IPS-NIHi11 (cell line): ENCODE measurements at places on chromosomes 1 and 21.
A peak's percentile ranks its signal among the peaks of the same experiment; 100 is the strongest.

DNA sequence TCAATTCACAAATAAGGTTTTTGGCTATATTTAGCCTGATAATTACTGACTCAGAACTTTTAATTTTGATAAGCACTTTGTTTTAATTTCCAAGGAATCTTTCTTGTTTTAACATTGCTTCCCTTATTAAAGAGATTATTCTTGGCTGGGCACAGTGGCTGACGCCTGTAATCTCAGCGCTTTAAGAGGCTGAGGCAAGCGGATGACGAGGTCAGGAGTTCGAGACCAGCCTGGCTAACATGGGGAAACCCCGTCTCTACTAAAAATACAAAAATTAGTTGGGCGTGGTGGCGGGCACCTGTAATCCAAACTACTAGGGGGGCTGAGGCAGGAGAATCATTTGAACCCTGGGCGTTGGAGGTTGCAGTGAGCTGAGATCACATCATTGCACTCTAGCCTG lies 13.8 kb downstream of the ALG14 start:
- no peak for DNase-seq

GRCh38 chr1:47781171-47781959 lies 215.8 kb downstream of the TRABD2B start:
- DNase-seq = no peak

- no peak for DNase-seq
Measured at GRCh38 chr1:14599800-14600199, 1.3 kb downstream of the KAZN start.

DNA sequence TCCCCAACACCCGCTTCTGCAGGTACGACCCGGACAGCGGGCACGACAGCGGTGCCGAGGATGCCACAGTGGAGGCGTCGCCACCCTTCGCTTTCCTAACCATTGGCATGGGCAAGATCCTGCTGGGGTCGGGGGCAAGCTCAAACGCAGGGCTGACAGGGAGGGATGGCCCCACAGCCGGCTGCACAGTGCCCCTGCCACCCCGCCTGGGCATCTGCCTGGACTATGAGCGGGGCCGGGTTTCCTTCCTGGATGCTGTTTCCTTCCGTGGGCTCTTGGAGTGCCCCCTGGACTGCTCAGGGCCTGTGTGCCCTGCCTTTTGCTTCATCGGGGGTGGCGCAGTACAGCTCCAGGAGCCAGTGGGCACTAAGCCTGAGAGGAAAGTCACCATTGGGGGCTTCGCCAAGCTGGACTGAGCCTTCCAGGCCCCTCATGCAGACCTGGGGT lies 10.1 kb downstream of the TRIM46 start:
- no peak for DNase-seq

DNA sequence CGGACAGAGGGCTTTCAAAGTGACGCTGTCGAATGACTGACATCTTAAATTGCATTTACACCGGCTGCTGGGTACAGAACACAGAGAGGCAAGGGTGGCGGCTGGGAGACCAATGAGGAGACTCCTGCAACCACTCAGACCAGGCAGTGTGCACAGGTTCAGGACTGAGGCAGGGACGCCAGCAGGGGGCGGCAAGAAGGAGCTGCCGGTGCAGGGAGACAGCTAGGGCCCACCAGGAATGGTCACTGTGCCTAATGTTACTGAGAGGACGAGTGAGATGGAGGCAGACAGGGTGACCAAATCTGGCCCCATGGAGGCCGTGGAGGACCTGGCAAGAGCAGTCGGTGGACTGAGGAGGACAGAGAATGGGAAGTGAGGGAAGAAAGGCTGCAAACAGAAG lies 23.5 kb downstream of the GLIS1 start:
- DNase-seq = peak; percentile 79

GRCh38 chr1:25008192-25008485 lies 78.1 kb upstream of the RUNX3 start:
- no peak for DNase-seq

DNA sequence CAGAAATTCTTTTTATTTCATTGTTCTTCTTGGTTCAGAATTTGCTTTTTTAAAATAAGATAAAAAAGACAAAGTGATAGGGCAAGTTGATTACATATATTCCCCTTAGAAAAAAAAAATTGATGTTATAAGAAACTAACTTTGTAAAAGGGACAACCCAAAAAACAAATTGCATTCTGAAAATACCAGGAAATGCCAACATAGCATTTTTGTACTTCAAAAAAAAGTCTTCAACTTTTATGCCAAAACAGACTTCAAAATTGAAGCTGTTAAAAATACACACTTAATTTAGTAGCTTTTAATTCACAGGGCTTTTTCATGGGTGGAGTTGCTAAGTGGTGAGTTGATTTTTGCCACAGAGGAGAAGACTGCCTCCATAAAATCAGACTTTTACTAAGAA lies 70.9 kb downstream of the ODF2L start:
- no peak for DNase-seq

DNA sequence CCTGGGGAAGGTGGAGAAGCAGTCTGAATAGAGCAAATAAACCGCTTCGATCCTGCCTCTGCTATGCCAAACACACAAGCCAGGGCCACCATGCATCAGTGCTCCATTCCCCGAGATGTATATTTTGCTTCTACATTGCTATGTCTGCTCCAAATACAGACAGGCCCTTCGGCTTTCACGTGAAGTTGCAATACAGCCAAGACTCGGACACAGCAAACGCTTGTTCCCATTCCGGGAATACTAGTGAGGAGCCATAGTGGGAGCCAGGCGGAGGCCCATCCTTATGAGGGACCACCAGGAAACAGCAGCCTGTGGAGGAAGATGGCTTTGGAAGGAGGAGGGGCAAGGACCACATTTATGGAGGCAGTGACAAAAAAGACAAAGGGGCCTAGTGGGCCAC lies 22.6 kb downstream of the ERI3 start:
- DNase-seq = no peak

- DNase-seq = no peak
Measured at GRCh38 chr1:70044832-70045231, 160.5 kb downstream of the LRRC40 start.

DNA sequence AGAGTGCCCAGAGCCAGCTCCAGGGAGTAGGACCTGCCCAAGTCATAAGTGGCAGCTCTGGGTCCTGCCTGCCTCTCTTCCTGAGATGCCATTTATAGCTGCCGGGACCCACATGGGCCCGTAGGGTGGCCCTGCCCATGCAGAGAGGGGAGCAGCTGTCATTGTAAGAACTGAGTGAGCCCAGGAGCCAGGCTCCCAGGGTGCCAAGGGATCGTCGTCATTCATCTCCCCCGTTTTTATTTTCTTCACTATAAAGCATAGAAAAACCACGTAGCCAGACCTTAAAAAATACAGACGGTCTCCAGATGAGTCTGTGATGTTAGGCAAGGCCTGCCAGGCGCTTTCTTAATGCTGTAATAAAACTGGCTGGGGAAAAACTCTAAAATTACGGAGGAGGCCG lies 90.7 kb downstream of the IGSF21 start:
- DNase-seq = no peak

GRCh38 chr1:85463731-85464496 lies 1.0 kb downstream of the DDAH1 start:
- DNase-seq = no peak

DNA sequence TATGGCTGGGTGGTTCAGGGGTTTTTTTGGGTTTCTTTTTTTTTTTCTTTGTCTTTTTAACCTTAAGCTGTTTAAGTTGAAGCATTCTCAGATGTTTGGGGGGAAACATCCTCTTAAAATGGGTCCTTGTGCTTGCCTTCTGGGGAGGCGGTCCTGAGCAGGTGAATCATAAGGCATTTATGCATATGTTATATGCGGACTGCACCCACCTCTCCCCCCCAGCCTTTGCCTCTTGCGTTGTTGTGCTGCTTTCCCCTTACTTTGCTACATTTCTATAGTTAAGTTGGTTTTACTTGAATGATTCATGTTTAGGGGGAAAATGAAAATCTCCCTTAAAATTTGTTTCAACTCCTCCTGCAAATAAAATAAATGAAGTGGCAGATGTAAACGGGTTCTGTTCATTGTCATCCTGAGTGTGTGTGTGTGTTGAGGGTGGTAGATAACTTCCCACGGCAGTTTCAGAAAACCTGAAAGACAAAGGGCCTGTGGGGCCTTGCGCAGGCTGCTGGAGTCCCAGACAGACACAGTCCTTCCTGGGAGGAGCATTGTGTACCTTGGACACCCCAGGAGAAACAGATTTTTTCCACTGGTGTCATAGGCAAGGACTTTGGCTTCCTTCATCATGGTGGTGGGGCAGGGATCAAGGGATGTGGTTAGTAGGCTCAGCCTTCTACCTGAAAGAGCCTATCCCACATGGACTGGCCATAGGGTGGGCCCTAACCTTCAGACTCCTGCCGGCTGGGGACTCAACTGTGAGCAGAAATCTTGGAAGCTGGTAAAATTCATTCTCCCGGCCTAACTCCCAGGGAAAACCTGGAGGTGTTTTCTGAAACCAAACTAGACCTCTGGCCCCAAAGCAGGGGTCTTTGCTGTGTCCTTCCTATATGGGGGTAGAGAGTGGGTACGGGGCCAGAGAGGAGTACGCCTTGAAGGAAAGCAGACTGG lies 926 bp upstream of the SH3D21 start:
- no peak for DNase-seq

DNA sequence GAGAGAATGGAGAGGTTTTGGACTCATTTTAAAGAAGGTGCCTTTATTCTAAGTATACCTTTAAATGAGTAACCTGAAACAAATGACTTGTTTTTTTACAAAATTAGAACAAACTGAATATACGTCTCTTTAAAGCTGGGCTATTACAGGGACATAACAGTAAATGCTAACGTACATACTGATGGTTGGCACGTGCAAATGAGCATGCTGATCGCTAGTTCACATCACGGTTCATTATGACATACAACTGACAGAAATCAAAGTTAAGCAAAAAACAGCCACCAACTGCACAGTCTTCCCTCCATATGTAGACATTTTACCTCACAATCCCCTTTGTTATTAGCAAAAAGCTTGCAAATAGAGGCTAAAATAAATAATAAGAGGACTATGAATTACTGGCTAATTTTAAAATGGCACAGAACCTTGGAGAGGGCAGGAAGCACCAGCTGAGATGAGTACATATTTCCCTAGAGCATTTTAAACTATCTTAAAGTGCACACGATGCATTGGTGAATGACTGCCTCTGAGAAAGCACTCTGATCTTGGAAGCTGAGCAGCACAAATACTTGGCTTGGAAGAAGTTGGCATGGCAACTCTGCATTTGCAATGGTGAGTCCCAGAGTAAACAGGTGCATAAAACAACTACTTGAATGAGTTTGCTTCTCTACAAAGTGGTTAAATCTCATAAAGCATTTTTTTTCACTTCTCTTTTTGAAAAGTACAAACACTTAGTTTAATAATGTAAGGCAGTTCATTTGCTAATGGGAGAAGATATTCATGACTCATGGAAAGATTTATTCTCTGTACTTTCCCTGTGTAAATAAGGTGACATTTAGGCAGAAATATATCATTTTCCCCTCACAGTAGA lies 204.7 kb downstream of the LHX8 start:
- no peak for DNase-seq

- DNase-seq = no peak
Measured at GRCh38 chr1:212609701-212610574, 1.4 kb downstream of the ATF3 start.

- DNase-seq = no peak
Measured at GRCh38 chr1:93964777-93965200, 55.6 kb upstream of the GCLM start.

DNA sequence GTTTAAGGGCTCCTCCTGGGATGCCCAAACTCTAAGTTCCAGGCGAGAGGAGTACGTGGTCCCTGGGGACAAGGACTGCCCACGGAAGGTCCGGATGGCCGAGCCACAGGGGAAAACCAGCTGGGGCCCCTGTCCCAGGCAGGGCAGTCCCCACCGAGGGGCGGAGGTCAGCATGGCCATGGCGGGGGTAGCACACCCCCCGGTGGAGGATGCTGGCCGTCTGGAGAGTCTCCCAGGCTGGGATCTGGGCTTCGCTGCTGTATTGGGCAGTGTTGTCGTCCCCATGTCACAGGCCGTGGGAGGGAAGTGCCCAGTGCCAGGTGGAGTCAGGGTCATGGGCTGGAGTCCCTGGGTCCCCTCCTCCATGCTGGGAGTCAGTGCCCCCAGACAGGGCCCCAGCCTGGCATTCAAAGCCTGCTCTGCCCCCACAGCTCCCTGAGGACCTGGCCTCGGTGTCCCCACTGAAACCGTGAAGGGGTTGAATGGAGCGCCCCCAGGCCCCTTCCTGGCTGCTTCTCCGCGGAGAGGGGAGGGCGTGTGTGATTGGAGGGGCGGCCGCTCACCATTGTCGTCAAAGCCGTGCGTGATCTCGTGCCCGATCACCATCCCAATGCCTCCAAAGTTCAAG lies 6.8 kb downstream of the PRXL2B start:
- DNase-seq = no peak

DNA sequence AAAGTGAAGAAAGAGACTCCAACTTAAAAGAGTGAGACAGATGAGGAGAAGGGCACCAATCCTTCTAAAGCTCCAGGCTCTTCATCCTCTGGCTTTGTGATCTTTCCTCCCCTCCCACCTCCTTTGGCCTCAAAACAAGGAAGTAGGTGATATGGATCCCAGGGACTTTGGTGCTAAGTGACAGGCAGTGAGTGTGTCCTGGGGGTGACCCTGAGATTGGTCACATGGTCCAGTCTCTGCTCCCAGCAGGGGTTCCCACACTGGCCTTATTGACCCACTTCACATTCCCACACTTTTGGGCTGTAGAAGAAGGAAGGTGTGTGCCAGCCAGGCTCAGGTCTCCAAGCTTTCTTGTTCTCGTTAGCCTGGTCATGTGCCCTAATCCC lies 401.2 kb upstream of the PROX1 start:
- DNase-seq = no peak

GRCh38 chr1:7302873-7303272 lies 468.2 kb upstream of the VAMP3 start:
- DNase-seq = no peak

DNA sequence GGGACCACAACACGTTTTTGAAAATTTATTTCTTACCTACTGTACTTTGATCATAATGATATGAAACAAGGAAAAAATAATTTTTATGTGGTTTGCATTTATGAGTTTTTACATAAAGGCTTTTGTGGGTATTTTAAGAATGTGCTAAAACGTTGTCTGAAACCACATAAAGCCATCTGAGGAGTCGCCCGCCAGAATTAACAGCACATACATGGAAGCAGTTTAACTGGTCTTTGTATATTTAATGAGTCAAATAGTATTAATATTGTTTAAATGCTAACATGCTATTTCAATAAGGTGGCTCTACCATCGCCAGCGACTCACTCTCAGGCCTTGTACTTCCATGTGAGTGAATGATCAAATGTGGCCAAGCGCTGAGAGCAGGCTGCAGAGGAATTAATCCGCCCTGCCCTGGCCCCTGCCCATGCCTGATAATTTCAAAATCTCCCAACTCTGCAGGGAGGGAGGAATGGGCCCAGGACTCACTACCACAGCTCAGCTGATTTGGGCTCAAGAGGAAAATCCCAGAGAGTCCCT lies 49.6 kb downstream of the SLC66A1 start:
- DNase-seq = no peak

GRCh38 chr1:197156692-197157091 lies 10.2 kb upstream of the ASPM start:
- DNase-seq = no peak

- DNase-seq = no peak
Measured at GRCh38 chr21:35045542-35046262, 3.4 kb downstream of the RUNX1 start.

GRCh38 chr1:205430696-205431305 lies 8.9 kb upstream of the LEMD1 start:
- peak; percentile 77 for DNase-seq
